ENCODE measurements at places on chromosomes 7 and 10. TPM values are rescaled to one million over a fixed set of nuclear protein-coding genes. Genes with fewer than 3 reads are reported as not detected.

Gene MET
- total RNA-seq, result 5.7 TPM

Gene RPEL1
- not detected for total RNA-seq

Gene STEAP1B
- 49.9 TPM for total RNA-seq

Gene POLR2J3
- 22.2 TPM for total RNA-seq

Gene CALML3
- not detected for total RNA-seq

Gene TMEM176A
- total RNA-seq, result 2.3 TPM

Gene CRHR2
- total RNA-seq, result not detected

- DNase-seq, result peak; percentile 8
These were observed 34.6 kb downstream of the AGK start for GRCh38 chr7:141585592-141586510.

DNA sequence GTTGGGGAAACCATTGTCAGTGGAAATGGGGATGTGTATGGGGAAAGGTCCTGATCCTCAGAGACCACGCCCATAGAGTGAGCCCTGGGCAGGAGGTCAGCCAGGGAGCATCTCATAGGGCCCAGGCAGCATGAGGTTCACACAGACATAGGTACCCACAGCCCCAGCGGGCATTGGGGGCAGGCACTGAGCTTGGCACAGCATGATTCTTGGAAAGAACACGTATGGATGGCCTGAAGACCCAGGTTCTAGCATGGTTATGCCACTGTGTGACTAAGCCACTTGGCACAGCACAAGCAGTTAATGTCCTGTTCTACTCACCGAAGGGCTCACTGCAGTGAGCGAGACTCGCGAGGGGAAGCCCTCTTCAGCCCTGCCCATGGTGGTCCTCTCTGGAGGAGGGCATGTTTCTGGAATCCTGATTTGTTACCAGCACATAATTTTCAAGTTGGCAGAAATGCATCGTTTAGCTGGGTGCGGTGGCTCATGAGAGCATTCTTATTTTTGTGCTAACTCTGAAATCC is 125.2 kb downstream of the UBE2H start:
- no peak for DNase-seq

GRCh38 chr7:138226745-138227279 is 150.6 kb downstream of the AKR1D1 start:
- DNase-seq, result no peak

GRCh38 chr7:69643708-69644445 is 45.6 kb downstream of the AUTS2 start:
- DNase-seq, result no peak

- DNase-seq, result no peak
These were observed 124.8 kb upstream of the TMEM72 start for GRCh38 chr10:44786286-44786850.

DNA sequence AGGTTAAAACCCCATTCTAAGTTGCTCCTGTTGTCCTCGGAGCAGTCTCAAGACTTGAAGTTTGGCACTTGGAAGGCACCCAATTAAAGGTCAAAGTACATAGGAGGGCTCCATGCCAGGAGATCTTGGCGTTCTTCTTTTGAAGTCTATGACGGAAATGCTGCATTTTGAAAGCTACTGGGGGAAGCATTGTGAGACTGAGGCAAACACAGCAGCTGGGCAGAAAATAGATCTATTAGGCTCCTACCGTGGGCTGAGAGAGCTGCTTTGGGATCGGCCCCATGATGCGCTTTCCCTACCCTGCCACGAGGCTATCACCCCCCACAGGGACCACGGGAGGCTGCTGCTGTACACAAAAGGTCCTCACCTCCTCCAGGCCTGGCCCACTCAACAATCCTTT is 20.0 kb downstream of the KIAA1549 start:
- no peak for DNase-seq

GRCh38 chr10:70621503-70622078 is 19.1 kb upstream of the PRF1 start:
- no peak for DNase-seq

- no peak for DNase-seq
These were observed 33.5 kb downstream of the HYCC1 start for GRCh38 chr7:22980422-22980821.
